ENCODE measurements at places on chromosomes 7 and 10.

DNA sequence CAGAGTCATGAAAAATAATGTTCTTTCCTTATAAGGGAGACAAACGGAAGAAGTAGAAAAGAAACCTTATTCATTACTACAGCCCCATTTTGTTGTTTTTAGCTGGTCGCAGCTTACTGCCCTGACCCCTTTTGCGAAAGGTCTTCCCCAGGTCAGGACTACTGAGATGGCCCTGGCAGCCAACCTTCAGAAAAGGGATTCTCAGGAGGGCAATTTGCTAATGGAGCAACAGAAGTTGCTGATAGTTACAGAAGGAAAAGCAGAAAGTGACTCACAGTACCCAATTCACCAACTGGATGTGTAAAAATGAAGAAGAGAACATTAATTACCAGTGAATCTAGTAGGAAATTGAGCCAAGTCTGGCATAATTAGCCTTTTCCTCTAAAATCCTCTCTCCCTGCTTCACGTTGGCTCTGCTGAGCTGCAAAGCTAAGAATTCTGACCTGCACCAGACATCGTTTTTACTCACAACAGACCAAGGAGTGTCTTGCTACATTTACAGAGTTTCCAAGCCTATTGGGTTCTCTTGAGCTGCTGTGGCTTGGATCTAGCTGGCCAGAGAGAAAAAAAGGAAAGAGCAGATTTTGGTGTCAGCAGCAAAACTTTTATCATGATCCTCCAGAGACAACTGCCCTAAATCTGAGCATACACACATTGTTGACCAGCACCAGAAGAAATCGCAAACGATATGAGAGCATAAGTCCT, 499.9 kb upstream of the FZD8 start:
- no peak for DNase-seq

DNA sequence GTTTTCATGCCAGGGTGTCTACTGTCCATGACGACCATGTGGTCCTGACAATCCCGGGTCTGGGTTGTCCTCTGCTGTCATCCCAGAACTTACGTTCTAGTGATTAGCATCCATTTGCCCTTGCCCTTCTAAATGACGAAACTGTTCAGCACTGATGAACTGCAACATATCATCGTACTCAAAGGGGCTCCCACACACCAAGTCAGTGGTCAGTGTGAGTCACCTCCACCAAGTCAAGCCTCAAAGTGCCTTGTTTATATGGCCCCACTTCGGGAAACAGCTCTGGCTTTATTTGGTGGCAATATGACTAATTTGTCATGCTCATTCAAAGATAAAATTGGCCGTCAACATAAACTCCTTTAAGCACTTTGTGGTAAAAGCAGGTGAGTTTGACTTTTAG, 110.7 kb downstream of the FRMD4A start:
- DNase-seq: no peak

DNA sequence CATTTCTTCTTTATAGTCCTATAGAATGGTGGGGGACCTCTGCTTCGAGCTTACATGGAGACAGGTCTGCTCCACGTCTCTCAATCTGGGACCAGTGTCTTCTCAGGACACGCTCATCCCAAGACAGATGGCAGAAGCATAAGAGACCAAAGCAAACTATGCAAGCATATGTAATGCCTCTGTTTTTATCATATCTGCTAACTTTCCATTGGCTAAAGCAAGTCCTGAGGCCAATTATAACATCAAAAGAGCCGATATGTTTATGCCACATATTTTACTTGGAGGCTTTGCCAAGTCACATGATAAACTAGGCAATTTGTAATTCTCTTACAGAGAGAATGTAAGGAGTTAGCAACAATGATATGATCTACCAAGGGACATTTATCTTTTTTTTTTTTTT, 102.6 kb upstream of the NRBF2 start:
- no peak for DNase-seq

- peak; percentile 34 for DNase-seq
These were observed 19.1 kb downstream of the ABLIM1 start for GRCh38 chr10:114638821-114639625.

- DNase-seq: no peak
These were observed 450.9 kb upstream of the VSTM2A start for GRCh38 chr7:54091322-54091721.

GRCh38 chr7:14717816-14718215, 184.7 kb downstream of the DGKB start:
- no peak for DNase-seq

GRCh38 chr10:34581801-34582532, 233.1 kb downstream of the PARD3 start:
- no peak for DNase-seq

- DNase-seq: no peak
These were observed 30.5 kb downstream of the LRMDA start for GRCh38 chr10:75461672-75462649.

- no peak for DNase-seq
These were observed 16.6 kb upstream of the FAS start for GRCh38 chr10:88974012-88974411.

DNA sequence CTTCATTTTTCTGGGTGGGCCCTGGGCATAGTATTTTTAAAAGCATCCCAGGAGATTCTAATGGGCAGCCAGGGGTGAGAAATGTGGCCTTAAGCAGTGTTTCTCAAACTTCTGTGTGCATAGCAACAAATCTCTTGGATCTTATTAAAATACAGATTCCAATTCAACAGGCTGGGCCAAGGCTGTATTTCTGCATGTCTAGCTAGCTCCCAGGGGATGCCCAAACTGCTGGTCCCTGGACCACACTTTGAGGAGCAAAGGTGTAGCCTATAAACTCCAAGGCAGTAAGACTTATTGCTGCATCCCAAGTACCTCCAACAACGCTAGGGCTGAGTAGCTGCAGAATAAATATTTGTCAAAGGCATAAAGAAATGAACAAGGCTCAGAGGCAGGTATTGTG, 292.9 kb upstream of the ZMIZ1 start:
- no peak for DNase-seq

GRCh38 chr10:84194424-84195043, at the start of gene CDHR1:
Gene CDHR1 (plus strand): TSS chr10:84194537. CDS start chr10:84194761, 224 bp downstream.
- DNase-seq: no peak

- DNase-seq: no peak
These were observed 62.1 kb downstream of the CRPPA start for GRCh38 chr7:16359216-16359615.

DNA sequence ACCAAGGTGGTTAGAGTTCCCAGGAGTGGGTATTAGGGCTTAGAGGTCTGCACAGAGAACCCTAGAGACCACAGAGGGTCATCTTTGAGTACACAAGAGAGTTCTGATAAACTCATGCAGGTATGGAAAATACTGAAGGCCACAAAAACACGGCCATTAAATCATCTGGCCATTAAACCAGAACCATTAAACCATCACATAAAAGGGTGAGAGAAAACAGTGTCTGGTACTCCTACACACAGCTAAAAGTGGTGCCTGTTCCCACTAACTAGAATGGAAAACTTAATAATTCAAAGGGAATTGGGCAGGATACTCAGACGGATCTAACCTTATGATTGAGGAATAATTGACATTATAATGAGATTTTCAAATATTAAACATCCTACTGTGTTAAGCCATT, 679.4 kb downstream of the TNS3 start:
- no peak for DNase-seq

DNA sequence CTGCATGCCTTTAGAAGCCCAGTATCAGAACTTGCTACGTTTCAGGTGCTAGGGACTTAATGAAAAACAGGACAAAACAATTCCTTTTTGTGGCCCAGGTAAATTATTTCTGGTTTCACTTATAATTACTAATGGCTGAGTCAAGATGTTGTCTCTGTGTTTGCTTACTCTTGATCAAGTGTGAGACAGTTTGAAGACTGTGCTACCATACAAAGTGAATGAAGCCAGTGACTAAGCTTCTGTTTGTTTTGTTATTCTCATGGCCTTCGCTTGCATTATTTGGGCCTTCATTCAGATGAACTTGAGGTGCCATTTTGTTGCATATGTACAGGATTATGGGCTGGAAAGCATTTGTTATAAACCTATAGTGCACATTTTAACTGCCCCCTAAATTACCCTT, 17.9 kb downstream of the SMNDC1 start:
- no peak for DNase-seq

- DNase-seq: no peak
These were observed 1.0 kb downstream of the SEPHS1 start for GRCh38 chr10:13347043-13347499.

GRCh38 chr7:74375726-74376220, 77.9 kb upstream of the GTF2IRD1 start:
- no peak for DNase-seq

DNA sequence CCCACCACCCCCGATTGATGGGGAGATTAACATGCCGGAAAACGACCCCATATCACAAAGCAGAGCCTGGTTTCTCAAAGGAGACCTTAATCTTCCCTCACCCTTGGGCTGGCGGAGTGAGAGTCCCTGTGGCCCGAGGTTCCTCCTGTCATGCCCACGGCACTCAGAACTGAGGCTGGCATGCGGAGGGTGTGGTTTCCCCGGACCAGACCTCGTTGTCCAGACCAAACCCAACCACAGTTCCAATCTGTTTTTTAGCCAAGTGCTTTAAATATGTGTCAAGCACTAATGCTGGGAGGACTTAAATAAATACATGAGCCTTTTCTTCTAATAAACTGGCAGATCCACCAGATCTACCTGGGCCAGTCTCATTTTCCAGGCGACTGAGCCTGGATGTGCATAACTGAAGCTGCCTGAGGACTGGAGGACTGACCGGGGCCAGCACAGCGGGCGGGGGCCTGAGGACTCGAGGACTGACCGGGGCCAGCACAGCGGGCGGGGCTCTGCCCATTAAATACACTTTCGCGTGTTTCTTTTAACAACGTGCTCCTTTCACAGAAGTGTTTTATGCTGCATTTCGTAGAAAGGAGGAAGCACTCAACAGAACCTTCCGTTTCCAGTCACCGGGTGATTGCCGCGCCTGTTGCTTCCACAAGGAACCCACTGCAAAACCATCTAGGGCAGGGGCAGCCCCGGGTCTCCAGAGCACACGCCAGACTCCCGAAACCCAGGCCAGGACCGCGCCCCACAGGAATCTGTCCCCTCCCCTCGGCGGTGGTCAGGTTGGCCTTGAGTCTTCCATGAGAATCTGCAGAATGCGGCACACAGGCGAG, 334.6 kb downstream of the PTPRN2 start:
- DNase-seq: no peak

GRCh38 chr7:53315981-53316380, 280.5 kb downstream of the POM121L12 start:
- DNase-seq: no peak

DNA sequence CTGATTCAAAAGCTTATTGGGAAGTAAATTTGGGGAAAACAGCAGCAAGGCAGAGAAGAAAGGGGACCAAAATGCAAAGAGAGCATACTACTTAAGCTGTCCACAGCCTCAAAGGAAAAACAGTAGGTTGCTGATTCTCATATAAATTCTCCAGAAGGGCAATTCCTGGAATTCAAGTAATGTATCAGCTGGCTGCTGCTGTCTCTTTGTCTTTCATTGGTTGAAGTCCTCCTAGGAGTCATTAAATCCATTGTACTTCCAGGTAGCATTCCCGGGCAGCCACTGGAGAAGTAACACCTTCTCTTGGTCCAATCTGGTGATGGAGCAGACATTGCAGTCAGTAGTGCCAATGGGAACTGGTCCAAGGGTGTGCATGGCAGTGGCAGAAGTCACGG, 22.7 kb downstream of the BET1 start:
- no peak for DNase-seq

GRCh38 chr7:31492086-31492485, 21.8 kb upstream of the ITPRID1 start:
- DNase-seq: no peak

DNA sequence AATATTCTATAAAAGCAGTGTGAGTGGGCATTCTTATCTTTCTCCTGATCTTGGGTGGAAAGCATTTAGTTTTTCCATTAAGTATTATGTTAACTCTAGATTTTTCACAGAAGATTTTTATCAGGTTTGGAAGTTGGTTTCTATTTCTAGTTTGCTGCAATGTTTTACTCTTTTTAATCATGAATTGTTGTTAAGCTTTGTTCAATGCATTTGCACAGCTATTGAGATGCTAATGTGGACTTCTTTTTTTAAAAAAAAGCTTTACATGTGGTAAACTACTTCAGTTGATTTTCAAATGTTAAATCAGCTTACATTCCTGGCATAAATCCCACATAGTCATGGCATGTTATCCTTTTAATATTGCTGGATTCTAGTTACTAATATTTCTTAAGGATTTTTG, 363.6 kb upstream of the NRP1 start:
- DNase-seq: no peak

DNA sequence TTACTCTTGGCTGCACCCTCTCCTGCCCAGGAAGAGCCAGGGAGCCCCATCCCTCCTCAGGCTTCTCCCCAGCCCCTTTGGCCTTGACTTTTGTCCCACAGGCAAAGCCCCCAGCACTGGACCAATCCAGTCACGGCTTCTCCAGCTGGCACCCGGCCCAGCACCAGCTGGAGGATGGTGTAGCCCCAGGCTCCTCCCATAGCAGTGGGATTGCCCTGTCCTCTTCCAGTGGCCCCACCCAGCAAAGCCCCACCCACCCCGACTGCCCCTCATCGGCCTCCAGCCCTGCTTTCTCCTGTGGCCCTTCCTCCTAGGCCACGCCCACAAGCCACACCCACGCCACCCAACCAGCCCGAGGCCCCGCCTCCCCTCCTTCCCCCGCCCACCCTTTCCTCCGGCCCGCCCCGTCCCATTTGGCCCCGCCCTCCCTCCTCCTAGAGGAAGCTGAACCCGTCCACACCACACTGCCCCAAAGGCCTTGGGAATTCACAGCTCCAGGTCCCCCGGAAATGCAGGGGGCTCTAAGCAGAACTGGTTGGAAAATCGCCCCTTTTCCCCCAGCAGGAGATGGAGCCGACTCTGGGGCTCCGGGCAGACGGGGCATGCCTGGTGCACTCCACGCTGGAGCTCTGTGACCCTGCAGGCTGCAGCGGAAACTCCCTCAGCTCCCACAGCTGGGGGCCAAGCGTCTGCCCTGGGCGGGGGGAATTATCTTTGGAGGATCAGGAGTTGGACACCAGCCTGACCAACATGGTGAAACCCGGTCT, 25.2 kb downstream of the GET4 start:
- DNase-seq: no peak

DNA sequence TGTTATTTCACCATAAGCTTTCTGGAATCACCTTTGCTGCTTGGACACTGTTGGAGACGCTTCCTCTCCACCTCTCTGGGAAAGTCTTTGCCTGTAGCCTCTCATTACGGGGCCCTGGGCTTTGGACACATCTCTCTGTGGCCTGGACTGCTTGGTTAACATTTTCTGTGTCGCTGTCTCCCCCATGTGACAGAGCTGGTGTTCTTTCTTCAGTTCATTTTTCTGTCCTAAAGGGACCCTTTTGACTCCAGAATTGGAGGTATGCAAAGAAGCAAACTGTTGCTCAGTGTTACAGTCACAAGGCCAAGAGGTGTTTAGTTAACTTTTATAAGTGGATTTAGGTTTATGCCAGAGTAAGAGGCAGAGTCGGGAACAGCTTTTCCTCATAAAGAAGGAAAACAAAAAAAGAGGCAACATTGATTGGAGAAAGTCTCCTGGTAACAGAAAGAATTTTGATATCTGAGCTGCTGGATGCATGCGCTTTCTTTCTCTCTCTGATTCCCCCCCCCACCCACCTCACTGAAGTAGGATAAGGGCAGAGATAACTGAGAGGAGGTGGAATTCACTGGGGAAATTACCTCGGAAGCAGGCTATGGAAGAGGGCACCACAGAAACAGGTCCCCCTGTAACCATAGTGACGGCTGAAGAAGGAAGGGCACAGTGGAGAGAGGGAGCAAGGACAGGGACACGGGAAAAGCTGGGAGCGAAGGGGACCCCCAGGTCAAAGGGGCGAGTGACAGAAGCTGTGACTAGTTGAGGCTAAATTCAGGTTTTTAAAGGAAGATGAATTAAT, 57.8 kb downstream of the LGI1 start:
- DNase-seq: no peak

GRCh38 chr7:101985903-101986734, 168.7 kb downstream of the CUX1 start:
- DNase-seq: no peak

- no peak for DNase-seq
These were observed at the start of gene DNAH11 for GRCh38 chr7:21542891-21543527. Gene DNAH11 (plus strand): TSS chr7:21543039. CDS start chr7:21543246, 207 bp downstream.
